SJCRH30 (cell line): ENCODE measurements at places on chromosomes 7 and 10. TPM values are rescaled to one million over a fixed set of nuclear protein-coding genes. Genes with fewer than 3 reads are reported as not detected.

The SPDYE11 gene
- not detected in 2 replicates for total RNA-seq

The SFTPA2 gene
- not detected in 2 replicates for total RNA-seq

The TRPV5 gene
- not detected in 2 replicates for total RNA-seq

The GARIN1A gene
- total RNA-seq, result 0.16 and 0.20 TPM in 2 replicates

The GNGT1 gene
- total RNA-seq, result 0.48 and 0.65 TPM in 2 replicates

The AEBP1 gene
- total RNA-seq, result 13.4 and 17.8 TPM in 2 replicates

The ARPC1B gene
- total RNA-seq, result 40.9 and 42.2 TPM in 2 replicates

The CTAGE8 gene
- not detected in 2 replicates for total RNA-seq

The IGFBP3 gene
- 0.56 TPM in 1 of 2 replicates, not detected in the other for total RNA-seq

The CSGALNACT2 gene
- total RNA-seq, result 5.9 and 7.9 TPM in 2 replicates

The MKX gene
- 2.2 and 2.5 TPM in 2 replicates for total RNA-seq

- peaks cover 16% of the 10 kb centered on the region for H3K36me3 ChIP-seq
- H3K27me3 ChIP-seq, result no peaks in the 10 kb centered on the region
- H3K4me1 ChIP-seq, result no peaks in the 10 kb centered on the region
- no peak overlapping the region for H3K27ac ChIP-seq
- no peak overlapping the region for H3K4me3 ChIP-seq
- peak; percentile 61 for DNase-seq
Measured at GRCh38 chr10:86899670-86900276, 57.6 kb downstream of the MMRN2 start.

DNA sequence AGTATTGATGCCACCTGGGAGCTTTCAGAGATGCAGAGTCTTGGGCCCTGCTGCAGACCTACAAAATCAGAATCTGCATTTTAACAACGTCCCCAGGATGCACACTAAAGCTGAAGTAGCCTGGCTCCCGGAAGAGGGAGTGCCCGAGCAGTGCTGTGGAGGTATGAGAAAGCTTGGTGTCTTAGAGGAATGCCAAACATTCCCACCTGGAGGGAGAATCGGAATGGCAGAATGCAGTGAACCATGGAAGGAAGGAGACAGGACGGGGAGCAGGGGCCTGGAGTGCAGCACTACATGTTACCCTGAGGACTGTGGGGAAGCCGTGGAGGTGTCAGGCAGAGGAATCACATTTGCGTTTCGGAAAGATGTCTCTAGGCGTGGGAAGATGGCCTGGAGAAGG lies 90.9 kb downstream of the AOAH start:
- no peaks in the 10 kb centered on the region for H3K36me3 ChIP-seq
- H3K4me3 ChIP-seq, result no peak overlapping the region
- no peak overlapping the region for H3K27ac ChIP-seq
- peaks cover 25% of the 10 kb centered on the region for H3K4me1 ChIP-seq

DNA sequence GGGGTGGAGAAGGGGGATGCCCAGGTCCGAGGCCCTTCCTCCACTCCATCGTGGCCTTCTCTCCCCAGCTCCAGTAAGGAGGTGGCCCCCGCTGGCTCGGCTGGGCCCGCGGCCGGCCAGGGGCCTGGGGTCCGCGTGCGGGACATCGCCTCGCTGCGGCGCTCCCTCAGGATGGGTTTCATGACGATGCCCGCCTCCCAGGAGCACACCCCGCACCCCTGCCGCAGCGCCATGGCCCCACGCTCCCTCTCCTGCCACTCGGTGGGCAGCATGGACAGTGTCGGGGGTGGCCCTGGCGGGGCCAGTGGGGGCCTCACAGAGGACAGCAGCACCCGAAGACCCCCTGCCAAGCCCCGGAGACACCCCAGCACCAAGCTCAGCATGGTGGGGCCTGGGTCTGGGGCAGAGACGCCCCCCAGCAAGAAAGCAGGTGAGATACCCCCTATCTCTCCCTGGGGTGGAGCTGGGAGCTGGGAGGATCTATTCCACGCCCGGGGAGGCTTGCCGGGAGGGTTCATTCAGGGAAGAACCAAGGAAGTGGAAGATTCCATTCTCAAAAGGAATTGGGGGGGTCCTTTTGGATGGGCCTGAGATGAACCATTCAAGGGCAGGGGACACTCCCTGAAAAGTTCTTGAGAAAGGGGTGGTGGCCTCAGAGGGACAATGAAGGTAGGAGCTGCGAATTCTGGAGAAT lies 3.2 kb downstream of the NYAP1 start:
- peak; percentile 71 for DNase-seq
- H3K4me3 ChIP-seq, result no peak overlapping the region
- H3K27ac ChIP-seq, result no peak overlapping the region
- no peaks in the 10 kb centered on the region for H3K36me3 ChIP-seq

GRCh38 chr10:7334642-7334964 lies 76.2 kb downstream of the SFMBT2 start:
- DNase-seq, result no peak
- no peak overlapping the region for H3K27ac ChIP-seq
- no peaks in the 10 kb centered on the region for H3K4me1 ChIP-seq
- no peaks in the 10 kb centered on the region for H3K36me3 ChIP-seq

- H3K4me1 ChIP-seq, result no peaks in the 10 kb centered on the region
- H3K36me3 ChIP-seq, result no peaks in the 10 kb centered on the region
- H3K27ac ChIP-seq, result no peak overlapping the region
- DNase-seq, result no peak
- H3K4me3 ChIP-seq, result no peak overlapping the region
Measured at GRCh38 chr7:55326081-55326835, 38.9 kb upstream of the LANCL2 start.

DNA sequence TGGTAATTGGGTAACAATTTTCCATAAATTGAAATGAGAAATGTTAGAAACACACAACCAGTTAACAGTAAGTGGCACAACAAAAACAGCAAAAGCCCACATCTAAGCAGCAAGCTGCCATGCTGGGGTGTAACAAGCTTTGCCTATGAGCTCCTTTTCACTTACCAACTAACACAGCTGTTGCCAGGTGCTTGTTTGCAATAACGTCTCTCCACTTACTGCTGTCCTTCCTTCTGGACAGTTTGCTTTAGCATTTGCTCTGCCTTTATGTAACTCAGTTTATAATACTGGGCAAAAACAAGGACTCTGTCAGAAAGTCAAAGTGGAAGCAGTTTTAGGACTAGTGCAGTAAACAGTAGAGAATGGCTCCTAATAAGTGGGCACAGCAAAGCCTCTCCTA lies 740.9 kb downstream of the POM121L12 start:
- H3K36me3 ChIP-seq, result no peaks in the 10 kb centered on the region
- DNase-seq, result no peak
- no peak overlapping the region for H3K4me3 ChIP-seq
- H3K27ac ChIP-seq, result no peak overlapping the region

GRCh38 chr7:55048221-55048859 lies 29.5 kb downstream of the EGFR start:
- H3K27me3 ChIP-seq, result no peaks in the 10 kb centered on the region
- no peaks in the 10 kb centered on the region for H3K36me3 ChIP-seq
- DNase-seq, result no peak
- no peak overlapping the region for H3K27ac ChIP-seq
- no peak overlapping the region for H3K4me3 ChIP-seq
- no peaks in the 10 kb centered on the region for H3K4me1 ChIP-seq

DNA sequence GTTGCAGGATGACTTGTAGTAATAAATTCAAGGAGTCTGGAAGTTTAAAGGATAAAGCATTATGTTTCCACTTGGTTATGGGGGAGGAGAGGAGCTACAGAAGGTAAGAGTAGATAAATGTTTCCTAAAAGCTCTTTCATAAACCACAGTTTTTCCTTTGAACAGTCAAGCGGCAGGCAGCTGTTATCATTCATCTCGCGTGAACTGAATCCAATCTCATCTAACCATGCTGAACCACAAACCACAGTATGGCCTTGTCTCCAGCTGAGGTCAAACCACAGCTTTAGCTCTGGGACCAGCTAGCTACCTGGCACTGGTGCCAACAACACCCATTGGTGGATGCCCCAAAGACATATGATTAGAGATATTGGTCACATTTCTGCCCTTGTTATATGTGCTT lies 63.3 kb downstream of the NOC3L start:
- no peak overlapping the region for H3K27ac ChIP-seq
- no peak overlapping the region for H3K4me3 ChIP-seq
- H3K27me3 ChIP-seq, result no peaks in the 10 kb centered on the region
- peaks cover 15% of the 10 kb centered on the region for H3K4me1 ChIP-seq

GRCh38 chr10:81019029-81019890 lies 481.6 kb downstream of the SH2D4B start:
- DNase-seq, result peak; percentile 60
- H3K27me3 ChIP-seq, result no peaks in the 10 kb centered on the region
- no peaks in the 10 kb centered on the region for H3K36me3 ChIP-seq

GRCh38 chr10:132417957-132418441 lies 21.0 kb downstream of the PWWP2B start:
- DNase-seq, result no peak
- no peak overlapping the region for H3K27ac ChIP-seq
- no peak overlapping the region for H3K4me3 ChIP-seq
- H3K4me1 ChIP-seq, result peaks cover 21% of the 10 kb centered on the region

GRCh38 chr7:69531050-69531449 lies 67.2 kb upstream of the AUTS2 start:
- no peak overlapping the region for H3K4me3 ChIP-seq
- no peak overlapping the region for H3K27ac ChIP-seq
- H3K27me3 ChIP-seq, result no peaks in the 10 kb centered on the region

GRCh38 chr10:76155961-76156360 lies 724.5 kb downstream of the LRMDA start:
- no peaks in the 10 kb centered on the region for H3K27me3 ChIP-seq
- no peaks in the 10 kb centered on the region for H3K4me1 ChIP-seq
- H3K4me3 ChIP-seq, result no peak overlapping the region
- H3K36me3 ChIP-seq, result no peaks in the 10 kb centered on the region

- H3K27ac ChIP-seq, result no peak overlapping the region
- no peak overlapping the region for H3K4me3 ChIP-seq
- H3K27me3 ChIP-seq, result no peaks in the 10 kb centered on the region
- H3K36me3 ChIP-seq, result peaks cover 16% of the 10 kb centered on the region
- H3K4me1 ChIP-seq, result no peaks in the 10 kb centered on the region
- no peak for DNase-seq
Measured at GRCh38 chr10:75165684-75166622, 44.6 kb upstream of the VDAC2 start.

GRCh38 chr7:46583656-46584055 lies 662.6 kb upstream of the IGFBP3 start:
- no peaks in the 10 kb centered on the region; the same call in 1 of the 2 replicates for H3K27me3 ChIP-seq
- H3K4me3 ChIP-seq, result no peak overlapping the region
- no peaks in the 10 kb centered on the region for H3K4me1 ChIP-seq
- no peaks in the 10 kb centered on the region for H3K36me3 ChIP-seq

- H3K27ac ChIP-seq, result peak overlapping the region; percentile 37; the same call in 1 of the 2 replicates
- peaks cover 15% of the 10 kb centered on the region for H3K4me1 ChIP-seq
- DNase-seq, result peak; percentile 62
- H3K36me3 ChIP-seq, result no peaks in the 10 kb centered on the region
Measured at GRCh38 chr7:100602889-100603725, 944 bp downstream of the PCOLCE start.

- DNase-seq, result no peak
- no peaks in the 10 kb centered on the region for H3K27me3 ChIP-seq
- no peak overlapping the region for H3K4me3 ChIP-seq
- H3K27ac ChIP-seq, result no peak overlapping the region
Measured at GRCh38 chr7:129454249-129454551, 20.0 kb downstream of the STRIP2 start.

DNA sequence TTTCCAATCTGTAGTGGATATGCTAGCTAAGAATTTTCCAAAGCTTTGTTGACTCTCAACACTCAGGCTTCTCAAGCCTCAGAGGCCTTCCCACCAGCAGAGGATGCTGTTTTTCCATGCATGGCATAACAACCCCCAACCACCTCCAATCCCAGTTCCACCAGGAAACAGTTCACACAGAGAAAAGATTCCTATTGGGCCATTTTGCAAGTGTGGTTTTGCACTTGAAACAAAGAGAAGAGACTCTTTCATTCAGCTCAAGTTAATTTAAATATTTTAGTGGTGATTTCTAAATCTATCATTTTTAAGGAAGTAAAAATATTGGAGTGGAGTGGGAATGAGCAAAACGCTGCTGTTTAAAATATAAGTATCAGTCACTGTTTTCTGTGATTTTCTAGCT lies 105.6 kb upstream of the COL1A2 start:
- peak; percentile 84 for DNase-seq
- no peak overlapping the region for H3K4me3 ChIP-seq
- H3K27ac ChIP-seq, result no peak overlapping the region
- H3K36me3 ChIP-seq, result no peaks in the 10 kb centered on the region
- peaks cover 9% of the 10 kb centered on the region for H3K4me1 ChIP-seq

DNA sequence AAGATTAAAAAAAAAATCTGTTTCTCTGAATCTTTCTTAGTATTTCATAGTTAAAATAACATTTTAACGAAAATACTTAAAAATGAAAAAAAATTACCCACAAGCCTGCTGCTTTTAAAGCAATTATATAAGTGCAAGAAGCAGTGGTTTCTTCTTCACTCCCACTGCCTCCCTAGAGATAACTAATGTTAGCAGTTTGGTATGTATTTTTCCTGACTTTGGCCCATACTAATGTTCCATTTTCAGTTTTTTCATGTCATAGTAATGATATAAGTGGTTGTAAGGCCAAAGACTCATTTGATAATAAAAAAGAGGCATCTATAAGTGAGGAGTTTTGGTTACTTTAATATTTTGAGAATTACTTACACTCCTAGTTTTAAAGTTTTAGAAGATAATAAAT lies 24.3 kb upstream of the LAMB1 start:
- H3K27ac ChIP-seq, result no peak overlapping the region
- peaks cover 4% of the 10 kb centered on the region; the same call in 1 of the 2 replicates for H3K4me1 ChIP-seq
- H3K27me3 ChIP-seq, result no peaks in the 10 kb centered on the region
- H3K36me3 ChIP-seq, result no peaks in the 10 kb centered on the region

DNA sequence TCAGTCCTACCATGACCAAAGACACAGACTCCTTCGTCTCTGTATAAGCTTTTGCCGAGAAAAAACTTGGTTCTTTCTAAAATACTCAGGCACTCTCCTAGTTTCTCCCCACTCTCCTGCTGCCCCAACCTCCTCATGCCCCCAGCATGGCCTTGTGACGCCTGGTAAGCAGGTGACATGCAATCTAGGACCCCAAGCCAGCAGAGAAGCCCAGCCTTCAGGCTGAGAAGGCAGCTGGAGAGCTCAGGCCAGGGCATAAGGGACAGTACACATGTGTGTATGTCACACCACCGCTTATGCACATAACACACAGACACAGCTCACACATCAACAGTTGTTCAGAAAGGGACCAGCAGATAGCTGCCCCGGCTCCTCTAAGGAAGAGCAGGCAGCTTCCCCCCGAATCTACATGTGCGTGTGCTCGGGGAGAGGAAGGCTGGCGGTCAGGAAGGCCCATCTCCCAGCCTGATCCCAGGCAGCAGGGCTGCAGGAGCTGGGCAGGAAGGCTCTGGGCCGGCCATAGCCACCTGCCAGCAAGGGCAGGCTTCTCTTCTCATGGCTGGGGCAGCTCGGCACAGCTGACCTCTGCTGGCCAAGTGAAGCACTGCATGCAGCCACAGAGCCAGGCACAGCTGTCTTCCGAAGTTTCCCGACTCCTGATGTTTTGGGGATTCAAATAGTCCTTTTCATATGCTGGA lies 8.5 kb downstream of the DDX56 start:
- no peak overlapping the region for H3K27ac ChIP-seq
- H3K36me3 ChIP-seq, result peaks cover 49% of the 10 kb centered on the region
- H3K27me3 ChIP-seq, result no peaks in the 10 kb centered on the region
- H3K4me3 ChIP-seq, result no peak overlapping the region
- peak; percentile 81 for DNase-seq
- peaks cover 5% of the 10 kb centered on the region; the same call in 1 of the 2 replicates for H3K4me1 ChIP-seq

GRCh38 chr10:82266438-82266837 lies 391.4 kb downstream of the NRG3 start:
- no peaks in the 10 kb centered on the region for H3K36me3 ChIP-seq
- no peak overlapping the region for H3K27ac ChIP-seq
- no peak for DNase-seq

GRCh38 chr10:44981172-44982113 lies 2.8 kb upstream of the DEPP1 start:
- H3K36me3 ChIP-seq, result no peaks in the 10 kb centered on the region; the same call in 1 of the 2 replicates
- peaks cover 39% of the 10 kb centered on the region for H3K4me1 ChIP-seq
- no peak overlapping the region for H3K4me3 ChIP-seq
- H3K27me3 ChIP-seq, result no peaks in the 10 kb centered on the region
- peak; percentile 63 for DNase-seq
- peak overlapping the region; percentile 82 for H3K27ac ChIP-seq
